Left kidney (tissue), 8 donors: ENCODE measurements at places on chromosomes 3 and 15.

- DNase-seq, result no peak
These were observed 962 bp downstream of the NMNAT3 start for GRCh38 chr3:139676632-139677387.

DNA sequence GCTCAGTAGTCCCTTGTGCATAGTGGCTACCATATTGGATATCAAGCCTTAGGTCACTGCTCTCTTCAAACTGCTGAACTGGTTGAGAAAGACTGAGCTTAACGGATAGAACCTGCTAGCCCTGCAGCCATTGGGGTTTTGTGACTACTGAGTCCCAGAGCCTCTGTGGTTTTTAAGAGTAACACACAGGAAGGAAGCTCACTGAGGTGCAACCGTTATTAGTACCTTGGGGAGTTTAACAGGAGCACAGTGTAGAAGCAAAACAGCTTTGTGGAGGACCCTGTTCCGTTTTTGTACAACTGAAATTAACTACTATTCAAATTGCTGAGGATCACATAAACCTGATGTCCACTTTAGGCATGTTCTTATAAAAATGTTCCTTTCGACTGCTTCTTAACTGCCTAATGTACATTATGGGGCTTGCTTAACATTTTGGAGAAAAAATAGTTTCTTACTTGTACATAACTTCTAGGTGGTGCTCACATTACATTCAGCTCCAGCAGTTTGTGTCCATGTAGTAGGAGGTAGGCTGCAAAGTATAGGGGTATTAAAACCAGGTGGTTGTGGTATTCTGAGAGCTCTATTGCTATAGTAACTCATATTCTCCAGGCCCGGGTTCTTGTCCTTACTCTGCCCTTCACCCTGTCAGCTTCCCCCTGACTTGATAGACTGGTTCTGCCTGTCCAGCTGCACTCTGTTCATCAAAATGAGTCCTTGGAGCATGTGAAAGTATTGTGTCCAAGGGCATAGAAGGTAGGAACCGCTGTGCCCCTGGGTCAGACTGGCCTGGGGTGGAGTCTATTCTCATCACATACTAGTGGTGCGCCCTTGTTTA, 17.3 kb downstream of the PXK start:
- DNase-seq, result no peak

DNA sequence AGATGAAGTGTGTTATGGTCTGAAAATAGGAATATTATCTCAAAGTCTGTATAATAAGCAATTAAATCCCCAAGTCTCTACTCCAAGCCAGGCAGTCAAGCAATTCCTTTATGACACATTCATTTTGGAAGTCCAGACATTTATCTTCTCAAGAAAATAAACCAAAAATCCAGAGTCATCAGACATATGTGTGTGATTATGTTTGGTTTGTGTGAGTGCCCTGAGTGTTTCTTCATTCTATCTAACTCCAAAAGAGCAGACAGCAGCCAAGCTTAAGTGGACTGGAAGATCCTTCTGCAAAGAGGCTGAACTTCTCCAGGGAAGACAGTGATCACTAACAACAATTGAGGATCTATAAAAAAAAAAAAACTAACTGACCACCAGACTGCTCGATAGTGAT, 239.8 kb downstream of the STAG1 start:
- DNase-seq, result no peak

- no peak for DNase-seq
These were observed 24.7 kb downstream of the PCOLCE2 start for GRCh38 chr3:142863930-142864920.

GRCh38 chr15:69792823-69793222, 304.9 kb downstream of the TLE3 start:
- DNase-seq, result no peak

GRCh38 chr15:90481023-90481422, 48.7 kb upstream of the CRTC3 start:
- DNase-seq, result no peak

GRCh38 chr3:51371943-51372557, 13.0 kb upstream of the MANF start:
- DNase-seq, result peak; percentile 79

DNA sequence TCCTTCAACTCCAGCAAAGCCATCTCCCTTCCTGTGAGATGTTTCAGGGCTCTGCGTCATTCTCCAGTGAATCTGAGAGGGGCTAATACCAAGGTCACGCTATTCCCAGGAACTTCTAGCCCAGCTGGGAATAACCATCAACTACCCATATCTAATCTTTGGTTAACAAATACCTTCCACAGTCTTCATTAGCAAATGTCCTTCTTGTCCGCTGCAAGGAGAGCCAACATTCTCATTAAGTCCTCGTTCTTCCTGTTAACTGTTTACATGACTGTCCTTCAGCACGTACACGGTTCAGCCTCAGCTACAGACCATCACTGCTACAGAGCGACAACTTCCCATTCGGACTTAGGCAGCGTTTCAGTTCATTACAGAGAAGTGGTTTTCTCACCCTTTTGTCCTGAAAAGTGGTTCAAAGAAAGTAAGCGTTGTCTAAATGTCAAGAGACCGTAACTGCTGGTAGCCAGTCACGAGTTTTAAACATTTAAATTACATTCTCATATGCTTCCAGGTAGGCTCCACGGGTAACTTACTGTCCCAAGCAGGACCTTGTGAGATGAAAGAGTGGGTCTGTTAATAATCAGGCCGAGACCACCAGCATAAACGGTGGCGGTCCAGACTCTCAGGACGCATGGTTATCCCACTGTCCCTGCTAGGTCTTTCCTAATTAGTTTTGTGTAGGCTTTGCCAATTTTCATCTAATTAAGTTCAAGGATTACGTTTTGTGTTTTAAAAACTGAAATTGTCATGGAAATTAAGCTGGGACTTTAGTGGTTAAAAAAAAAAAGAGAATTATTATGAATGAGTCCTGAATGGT, 63.8 kb downstream of the CHSY1 start:
- DNase-seq, result no peak

- no peak for DNase-seq
These were observed 27.0 kb downstream of the NSMCE3 start for GRCh38 chr15:29242456-29243242.

- DNase-seq, result no peak
These were observed 11.7 kb upstream of the ZNF148 start for GRCh38 chr3:125386811-125387210.

GRCh38 chr3:187042874-187043458, 96.3 kb downstream of the RPL39L start:
- DNase-seq, result no peak

DNA sequence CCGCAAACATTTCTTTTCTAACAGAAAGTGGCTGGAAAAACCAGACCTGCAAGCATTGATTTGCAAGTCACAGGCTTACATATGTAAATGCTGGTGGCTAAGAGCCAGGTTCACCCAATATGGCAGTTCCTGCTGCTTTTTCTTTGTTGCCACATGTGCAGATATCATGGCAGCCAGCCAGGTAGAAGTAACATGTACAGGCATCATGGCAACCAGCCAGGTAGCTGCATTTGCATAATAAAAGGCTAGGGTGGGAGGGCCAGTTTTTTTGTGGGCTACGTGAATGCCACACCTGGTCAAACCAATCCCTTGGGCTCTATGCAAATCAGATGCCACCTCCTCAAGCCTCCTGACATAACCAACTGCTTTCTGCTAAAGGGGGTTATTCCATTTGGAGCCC, 2.8 kb upstream of the SMCO1 start:
- DNase-seq, result no peak

- no peak for DNase-seq
These were observed 245.9 kb upstream of the TOPAZ1 start for GRCh38 chr3:43995547-43996378.

DNA sequence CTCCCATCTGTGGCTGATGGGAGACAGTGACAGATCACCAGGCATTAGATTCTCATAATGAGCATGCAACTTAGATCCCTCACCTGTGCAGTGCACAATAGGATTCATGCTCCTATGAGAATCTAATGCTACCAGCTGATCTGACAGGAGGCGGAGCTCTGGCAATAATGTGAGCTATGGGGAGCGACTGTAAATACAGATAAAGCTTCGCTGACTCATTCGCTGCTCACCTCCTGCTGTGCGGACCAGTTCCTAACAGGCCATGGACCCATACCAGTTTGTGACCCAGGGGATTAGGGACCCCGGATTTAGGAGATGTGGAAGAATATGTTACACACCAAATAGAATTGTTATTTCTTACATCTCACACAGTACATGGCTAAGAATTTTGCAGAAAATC, 6.7 kb downstream of the ARGFX start:
- no peak for DNase-seq

DNA sequence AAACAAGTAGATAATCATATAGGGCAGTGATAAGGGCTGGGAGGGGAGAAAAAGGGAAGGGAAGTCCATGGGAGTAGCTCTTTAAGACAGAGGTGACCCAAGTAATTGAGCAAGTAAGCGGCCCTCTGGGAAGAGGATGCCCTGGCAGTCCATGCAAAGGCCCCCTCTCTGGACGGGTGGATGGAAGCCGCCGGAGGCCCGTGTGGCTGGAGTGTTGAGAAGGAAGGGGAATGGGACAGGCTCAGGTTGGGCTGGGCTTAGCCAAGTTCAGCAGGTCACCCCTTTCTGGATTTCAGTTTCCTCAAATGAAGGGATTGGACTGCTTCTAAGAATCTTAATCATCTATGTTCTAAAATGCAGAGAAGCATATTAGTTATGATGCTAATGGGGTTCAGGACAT, 32.4 kb upstream of the TRPM1 start:
- no peak for DNase-seq

DNA sequence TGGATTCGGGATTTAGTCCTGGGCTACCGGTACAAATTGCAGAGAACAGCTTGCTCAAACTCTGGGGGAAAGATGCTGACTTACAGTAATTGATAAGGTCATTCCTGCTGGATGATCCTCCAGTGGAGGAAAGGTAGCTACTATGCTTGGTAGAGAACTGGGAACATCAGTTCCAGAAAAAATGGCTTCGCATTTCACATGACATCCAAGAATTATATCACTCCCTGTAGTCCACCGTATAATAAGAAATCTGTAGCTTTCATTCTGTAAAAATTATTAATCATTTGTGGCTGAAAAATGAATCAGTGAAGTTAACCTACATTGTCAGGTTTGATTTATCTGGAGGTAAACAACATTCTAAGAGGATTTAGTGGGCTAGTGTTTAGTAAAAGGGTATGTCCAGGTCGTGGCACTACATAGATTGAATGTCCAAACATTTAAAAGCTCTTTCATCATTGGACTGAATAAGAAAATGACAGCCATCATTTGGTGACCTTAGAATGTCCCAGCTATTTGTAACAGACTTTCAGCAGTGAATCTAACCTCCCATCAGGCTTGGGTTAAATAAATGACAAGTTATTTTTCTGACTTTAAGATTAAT, 203.2 kb upstream of the TMCO5A start:
- no peak for DNase-seq

DNA sequence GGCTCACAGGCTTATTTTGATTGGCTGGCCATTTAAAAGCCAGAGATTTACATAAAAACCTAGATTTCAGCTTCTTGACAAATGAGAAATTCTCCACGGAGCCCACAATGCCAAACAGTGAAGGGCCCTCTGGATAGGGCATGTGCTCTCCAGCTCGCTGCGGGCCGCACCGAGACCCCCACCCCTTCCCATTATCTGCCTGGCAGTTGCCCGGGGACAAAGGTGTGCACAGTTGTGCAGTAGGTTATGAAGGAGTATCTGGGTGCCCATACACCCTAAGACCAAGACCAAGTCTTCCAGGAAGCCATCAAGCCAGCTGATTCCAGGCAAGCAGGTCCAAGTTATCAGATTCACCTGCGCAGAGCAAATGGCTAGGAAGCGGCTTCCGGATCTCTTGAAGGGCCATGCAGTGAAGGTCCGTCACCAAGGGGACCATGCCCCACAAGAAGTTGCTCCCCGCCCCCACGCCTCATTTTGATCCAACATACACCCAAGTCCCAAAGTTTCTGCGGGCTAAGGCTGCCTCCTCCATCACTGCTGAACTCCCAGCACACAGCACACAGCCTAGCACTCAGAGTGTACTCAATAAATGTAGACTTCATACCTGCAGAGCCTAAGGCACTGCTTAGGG, 1.3 kb downstream of the MRPS25 start:
- no peak for DNase-seq

- no peak for DNase-seq
These were observed 218.6 kb downstream of the PTPRG start for GRCh38 chr3:61780016-61780415.

DNA sequence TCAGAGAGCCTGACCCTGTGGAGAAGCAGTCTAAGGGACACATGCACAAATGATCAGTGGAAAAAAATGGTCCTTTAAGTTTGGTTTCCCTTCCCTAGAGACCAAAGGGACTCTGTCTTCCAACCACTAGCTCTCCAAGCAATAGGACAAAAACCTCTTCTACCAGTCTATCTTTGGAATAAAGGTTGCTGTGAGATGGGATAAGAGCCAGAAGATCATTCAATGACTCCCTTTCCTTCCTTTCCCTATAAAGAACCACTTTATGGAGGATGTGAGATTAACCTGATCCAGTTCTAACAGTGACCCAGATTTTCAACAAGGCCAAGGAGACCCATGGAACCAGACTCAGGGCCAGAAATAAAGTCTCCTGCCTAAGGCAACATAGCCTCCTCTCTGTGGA, 74.8 kb downstream of the DHX30 start:
- DNase-seq, result no peak

GRCh38 chr15:62732078-62732477, 310.5 kb upstream of the TPM1 start:
- DNase-seq, result no peak

GRCh38 chr3:123281929-123282328, 80.2 kb downstream of the SEC22A start:
- DNase-seq, result no peak

GRCh38 chr3:104909198-104909597, 457.5 kb upstream of the ALCAM start:
- peak; percentile 37 for DNase-seq

GRCh38 chr3:143600756-143601718, 247.2 kb downstream of the SLC9A9 start:
- no peak for DNase-seq

GRCh38 chr15:30824518-30825195, 79.1 kb upstream of the FAN1 start:
- DNase-seq, result no peak

DNA sequence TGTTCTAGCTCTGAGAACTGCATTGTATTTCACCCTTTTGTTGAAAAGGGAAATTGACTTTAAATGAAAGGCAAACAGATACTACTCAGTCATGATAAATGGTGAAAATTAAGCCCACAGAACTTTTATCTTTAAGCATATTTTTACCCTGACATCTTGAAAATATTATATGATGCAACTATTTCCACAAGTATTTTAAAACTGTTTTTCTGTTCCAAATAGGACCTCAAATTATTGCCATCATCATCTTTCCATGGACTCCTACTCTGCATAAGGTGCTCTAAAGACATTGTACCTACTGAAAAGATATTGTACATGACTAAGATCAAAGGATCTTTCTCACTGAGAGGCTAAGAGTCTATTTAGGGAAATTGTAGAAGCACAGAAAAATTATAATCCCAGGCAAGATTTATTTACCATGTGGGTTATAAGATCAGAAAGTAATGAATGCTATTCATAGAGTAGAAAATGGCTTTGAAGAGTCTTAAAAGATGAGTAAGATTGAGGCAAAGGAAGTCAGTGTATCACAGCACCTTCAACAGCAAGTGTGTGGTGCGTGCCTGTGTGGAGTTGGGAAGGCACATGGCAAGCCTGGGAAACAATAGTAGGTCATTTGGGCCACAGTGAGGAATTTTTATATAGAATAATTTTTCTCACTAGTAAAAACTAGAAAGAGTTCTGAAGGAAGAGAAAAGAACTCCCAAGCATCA, 68.8 kb downstream of the VGLL3 start:
- no peak for DNase-seq
